ENCODE measurements at places on chromosomes 12 and 14.

GRCh38 chr12:115740586-115741155 lies 536.8 kb downstream of the MED13L start:
- DNase-seq: no peak

DNA sequence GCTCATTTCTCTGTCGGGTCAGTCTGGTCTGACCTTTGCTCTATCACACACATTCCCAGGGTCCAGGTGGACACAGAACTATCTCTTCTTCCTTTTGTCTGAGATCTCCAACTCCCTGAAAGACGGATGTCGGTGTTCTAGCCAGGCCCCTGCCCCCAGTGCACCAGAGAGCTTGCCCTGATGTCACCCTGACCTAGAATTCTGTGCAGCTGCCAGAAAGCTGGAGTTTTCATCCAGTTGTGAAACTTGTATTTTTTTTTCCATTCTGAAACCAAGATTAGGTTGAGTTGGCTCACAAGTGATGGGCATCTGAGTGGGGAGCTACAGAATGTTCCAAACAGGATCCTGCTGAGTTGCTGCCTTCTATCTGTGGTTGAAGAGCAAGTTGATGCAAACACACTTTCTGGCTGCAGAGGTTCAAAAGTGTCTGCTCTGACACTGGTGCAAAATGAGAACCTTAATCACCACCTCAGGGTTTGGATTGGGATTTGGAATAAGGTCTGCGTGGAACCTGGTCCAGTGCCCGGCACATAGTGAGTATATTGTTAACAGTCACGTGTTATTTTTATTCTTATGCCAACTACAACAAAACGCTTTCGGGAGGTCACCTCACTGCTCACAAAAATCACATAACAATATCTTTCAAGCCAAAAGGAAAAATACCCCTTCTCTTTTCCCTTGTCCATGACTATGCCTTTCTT lies 211.5 kb downstream of the SLC15A4 start:
- DNase-seq: no peak

DNA sequence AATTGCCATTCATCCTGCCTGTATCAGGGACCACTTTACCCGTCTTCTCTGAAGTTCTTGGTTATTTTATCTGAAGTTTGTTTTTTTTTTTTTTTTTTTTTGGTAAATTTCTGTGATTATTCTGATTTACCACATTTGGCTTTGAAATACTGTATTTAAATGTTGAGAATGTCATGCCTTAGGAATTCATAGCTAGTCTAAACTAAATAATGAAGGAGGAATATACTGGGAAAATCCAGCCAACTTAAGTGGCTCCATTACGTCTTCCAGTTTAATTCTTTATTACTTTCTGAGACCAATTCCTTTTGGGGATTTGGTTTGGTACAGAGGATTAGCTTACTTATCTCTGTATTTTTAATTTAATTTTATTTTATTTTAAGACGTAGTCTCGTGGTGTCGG lies 60.3 kb upstream of the KCNMB4 start:
- DNase-seq: no peak

DNA sequence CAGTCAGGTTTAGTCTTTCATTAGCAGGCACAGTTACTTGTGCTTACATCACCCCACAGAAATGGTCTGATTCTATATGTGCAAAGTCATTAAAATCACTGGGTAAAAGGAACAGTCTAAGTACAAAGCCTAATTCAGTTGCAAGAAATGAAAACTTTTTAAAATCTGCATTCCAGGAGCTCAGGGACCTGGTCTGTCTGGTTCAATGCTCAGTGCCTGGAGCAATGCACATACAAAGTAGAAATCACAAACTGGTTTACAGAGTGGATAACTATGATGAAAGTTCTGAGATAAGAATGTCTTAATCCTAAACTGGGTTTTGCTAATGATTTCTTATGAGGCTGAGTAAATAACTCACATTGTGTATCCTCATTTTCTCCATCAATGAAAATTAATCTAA lies 28.7 kb downstream of the LMNTD1 start:
- DNase-seq: no peak

- DNase-seq: peak; percentile 80
Measured at GRCh38 chr14:104865081-104865630, at the start of gene CEP170B. CEP170B (plus strand) TSS chr14:104865268; CDS start chr14:104868451, 3,183 bp downstream.

GRCh38 chr12:51470116-51470515 lies 45.5 kb downstream of the SLC4A8 start:
- DNase-seq: no peak

DNA sequence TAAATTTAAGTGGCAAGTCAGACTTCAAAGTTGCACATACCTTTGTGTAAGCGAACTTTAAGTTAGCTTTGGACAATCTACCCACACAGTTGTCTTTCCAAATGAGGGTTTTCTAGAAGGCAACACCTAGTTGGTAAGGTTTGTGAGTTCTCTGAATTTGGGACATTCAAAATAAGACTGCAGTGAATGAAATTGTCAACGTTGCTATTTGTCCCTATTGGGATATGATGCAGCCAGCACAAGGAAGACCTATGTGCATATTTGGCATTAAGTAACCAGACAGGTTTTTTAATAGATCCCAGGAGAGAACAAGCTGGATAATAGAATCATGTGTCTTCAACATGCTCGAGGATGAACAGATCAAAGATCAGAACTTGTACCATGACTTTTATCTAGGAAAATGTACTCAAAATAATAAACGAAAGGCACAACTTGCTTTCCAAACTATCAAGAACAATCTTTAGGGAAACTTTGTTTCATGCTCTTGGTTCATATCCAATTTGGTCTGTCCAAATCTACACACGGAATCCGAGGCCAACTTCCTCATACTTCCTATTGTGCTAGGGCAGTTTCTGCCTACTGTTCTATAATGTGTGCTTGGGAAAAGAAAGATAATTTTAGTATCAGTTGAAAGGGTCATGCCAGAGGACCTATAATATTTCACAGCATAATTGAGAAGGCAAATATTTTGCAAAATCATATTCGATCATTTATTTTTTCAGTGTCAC lies 284.2 kb upstream of the SOX5 start:
- DNase-seq: no peak

GRCh38 chr14:37436519-37436918 lies 158.5 kb downstream of the FOXA1 start:
- DNase-seq: no peak

DNA sequence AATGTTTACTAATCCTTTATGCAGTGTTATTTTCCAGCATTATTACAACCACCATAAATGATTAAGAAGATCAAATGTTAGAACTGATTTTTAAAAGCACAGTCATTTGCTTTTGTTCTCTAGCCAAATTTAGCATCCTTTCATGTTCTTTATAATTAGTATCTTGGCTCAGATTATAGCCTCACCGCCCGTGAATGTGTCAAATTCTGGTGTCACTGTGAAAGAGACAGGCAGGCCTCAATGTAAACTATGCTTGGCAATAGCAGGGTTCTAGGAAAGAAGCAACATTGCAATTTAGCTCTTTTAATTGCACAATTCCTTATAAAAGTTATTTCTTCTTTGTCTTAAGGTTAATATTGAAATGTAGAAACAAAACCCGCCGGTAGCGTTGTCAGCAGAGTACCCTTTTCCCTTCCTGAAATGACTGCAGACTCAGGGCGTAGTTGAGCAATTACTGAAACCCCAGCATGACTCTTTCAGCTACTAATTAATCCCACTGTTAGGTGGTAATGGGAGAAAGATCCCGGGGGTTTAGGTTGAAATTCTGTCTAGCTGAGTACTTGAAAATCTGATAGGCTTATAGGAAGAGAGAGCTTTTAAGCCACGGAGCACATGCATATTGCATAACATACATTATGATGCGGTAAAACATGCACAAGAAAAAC lies 1600.5 kb upstream of the SEL1L start:
- DNase-seq: no peak

DNA sequence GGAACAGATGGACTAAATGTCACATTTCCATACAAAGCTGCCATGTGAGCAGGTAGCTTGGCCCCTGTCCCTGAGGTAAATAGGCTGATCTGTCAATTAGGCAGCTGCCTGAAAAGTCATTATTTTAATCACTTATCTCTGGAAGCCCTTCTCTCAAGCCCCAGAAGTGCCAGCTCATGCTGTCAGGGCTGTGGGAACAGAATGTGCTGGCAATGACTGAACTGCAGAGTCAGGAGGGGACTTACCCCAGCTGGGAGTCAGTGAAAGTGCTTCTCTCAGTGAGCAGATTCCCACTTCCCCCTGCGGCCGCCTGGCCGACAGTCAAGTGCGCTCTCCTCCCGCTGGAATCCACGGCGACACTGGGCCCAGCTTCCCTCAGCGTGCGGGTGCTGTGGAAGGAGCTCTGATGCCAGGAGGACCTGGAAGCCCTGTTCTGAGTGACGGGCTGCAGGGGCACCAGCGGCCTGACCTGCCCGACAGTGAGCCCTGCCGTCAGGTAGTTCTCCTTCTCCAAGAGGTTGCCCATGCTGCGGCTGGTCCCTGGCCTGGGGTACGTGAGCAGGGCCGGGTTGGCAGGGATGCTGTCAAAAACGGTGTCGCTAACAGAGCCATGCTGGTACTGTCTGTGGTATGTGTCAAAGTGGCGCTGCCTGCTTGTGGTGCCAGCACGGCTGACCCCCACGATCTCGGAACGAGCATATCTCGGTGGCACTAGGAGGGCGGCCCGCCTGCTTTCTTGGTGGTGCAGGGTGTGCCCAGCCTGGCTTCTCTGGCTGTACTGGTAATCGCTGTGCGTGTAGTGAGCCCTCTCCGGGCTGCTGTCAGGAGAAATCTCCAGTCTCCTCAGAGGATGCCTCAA lies 18.7 kb downstream of the PKP2 start:
- no peak for DNase-seq

DNA sequence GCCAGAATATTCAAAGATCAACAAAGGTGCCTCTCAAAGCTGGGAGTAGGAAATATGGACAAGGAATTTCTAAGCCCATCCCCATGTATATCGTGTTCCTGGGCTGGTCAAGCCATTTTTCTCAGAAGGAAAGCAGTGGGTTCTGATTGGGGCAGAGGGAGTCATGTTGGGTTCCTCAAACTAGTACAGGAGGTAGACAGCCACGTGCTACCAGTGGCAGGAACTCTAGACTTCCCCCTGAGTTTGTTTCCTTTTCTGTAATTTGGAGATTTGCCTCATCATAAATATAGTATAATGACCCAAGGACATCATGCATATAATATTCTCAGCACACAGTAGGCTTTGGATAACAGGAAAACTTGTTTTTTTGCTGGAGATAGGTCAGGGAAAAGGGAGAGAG lies 16.4 kb upstream of the PLEKHH1 start:
- DNase-seq: no peak

DNA sequence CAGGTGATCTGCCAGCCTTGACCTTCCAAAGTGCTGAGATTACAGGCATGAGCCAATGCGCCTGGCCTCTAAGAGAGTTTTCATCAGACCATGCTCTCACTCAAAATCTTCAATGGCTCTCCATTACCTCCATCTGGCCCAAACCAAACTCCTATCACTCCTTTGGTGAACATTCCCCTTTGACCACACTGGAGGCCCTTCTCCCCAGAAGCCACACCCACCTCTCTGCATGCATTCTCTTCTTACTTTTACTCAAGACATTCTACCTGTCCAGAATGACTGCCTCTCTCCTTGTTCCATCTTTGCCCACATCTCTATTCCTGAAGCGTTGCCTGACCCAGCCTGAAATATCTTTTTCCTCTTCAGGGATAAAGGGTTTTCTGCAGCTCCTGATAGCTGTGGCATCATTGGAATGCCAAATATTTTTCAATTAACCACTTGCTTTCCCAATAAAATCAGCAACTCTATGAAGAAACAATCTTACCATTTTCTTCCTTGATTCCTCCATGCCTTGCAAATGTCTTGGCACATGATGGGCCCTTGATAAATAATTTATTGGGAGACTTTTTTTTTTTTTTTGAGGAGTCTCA lies 15.5 kb downstream of the PLEK2 start:
- DNase-seq: no peak

GRCh38 chr12:121331248-121331647 lies 21.0 kb downstream of the ANAPC5 start:
- DNase-seq: no peak

GRCh38 chr12:114302606-114303315 lies 103.2 kb downstream of the TBX5 start:
- DNase-seq: no peak

- no peak for DNase-seq
Measured at GRCh38 chr14:55398679-55399078, 13.0 kb downstream of the ATG14 start.

GRCh38 chr12:120983759-120984158 lies 5.4 kb downstream of the HNF1A start:
- no peak for DNase-seq

GRCh38 chr14:38291681-38292467 lies 36.0 kb upstream of the CLEC14A start:
- no peak for DNase-seq
